ENCODE measurements at places on chromosomes 12 and 14.
A peak's percentile ranks its signal among the peaks of the same experiment; 100 is the strongest.

DNA sequence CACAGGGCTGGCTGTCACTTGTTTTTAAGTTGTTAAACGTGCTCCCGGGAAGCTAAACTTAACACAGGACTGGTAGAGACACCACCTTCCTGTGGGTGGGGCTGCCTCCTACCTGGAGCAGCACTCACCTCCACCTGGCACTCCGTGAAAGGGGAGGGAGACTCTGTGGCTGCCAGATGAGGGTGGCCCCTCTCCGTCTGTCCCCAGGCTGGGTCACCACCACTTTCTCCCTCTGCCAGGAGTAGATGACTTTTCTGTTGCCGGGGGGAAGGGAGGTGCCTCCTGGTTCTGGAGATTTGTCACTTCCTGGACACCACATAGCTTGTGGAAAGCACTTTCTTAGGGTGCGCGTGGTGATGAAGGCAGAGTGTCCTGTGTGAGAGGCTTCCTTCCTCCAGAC is 81.3 kb downstream of the WDR20 start:
- no peak for DNase-seq

DNA sequence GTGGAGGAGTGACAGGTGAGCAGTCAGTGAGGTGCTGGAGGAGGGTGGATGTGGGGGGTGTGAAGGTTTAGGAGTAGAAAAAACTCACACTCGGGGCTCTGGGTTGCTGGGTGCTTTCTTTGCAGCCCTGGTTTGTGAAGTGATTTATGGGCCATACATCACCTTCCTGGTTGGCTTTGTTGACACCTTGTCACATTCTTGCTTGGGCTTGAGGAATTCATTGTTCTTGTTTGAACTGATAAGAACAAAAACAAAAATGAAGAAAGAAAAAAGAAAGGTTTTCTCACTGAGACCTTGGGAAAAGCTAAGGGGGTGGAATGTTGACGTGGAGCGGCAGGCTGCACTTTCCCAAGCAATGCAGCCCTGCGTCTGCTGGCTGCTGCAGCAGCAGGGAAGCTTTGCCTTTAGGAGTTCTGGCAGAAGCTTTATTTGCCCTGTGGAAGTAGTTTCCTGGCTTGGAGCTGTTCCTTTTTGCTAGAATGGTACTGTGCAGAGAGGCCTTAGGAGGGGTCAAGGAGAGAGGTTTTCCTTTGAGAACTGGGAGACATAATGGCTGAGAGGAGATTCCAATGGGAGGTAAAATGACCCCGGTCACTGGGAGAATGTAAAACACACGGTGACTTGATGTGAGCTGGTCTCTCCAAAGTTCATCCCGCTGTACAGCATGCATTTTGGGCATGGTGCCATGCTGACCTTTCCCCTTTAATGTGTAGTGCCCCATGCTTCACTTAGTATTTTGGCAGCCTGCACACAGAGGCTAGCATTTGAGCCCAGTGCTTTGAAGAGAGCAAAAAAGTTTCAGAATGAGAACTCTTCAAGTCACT is 52.8 kb downstream of the HMGA2 start:
- no peak for DNase-seq

GRCh38 chr14:34498684-34499412 is 36.8 kb upstream of the SPTSSA start:
- DNase-seq: no peak

GRCh38 chr14:105220699-105221597 is 27.4 kb upstream of the BTBD6 start:
- peak; percentile 13 for DNase-seq

DNA sequence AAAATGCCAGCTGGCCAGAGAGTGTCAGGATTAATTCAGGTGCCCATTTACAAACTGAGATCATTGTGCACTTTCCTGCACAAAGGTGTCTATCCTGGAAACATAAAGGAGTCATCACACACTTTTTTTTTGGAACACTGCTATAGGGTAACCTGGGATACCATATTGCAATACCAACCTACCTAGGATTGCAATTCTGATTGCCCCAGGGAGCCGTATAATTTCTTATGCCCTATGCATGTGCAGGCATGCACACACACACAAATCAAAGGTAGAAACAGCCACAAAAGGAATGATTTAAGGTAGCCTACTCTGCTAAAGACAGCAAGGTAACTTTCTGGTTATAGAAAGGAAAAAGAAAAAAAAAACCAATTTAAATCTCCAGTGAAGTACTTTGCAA is 285.3 kb upstream of the KITLG start:
- no peak for DNase-seq

DNA sequence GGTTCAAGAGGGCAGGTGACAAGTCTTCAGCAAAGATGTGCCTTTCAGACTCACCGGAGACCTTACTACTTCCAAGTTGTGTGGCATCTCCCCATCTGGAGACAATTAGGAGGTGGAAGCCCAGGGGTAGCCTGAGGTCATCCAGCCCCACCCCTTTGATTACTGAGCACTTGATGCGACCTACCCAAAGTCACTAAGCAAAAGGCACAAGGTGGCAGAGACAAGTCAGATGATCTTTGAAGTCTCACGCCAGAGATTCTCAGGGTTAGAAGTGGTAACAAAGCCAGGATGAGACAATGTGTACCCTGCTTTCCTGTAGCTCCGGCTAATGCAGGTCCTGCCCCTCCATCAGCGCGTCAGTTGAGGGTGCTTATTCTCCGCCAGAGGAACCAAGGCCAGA is 1.4 kb upstream of the FOXN3 start:
- peak; percentile 32 for DNase-seq

DNA sequence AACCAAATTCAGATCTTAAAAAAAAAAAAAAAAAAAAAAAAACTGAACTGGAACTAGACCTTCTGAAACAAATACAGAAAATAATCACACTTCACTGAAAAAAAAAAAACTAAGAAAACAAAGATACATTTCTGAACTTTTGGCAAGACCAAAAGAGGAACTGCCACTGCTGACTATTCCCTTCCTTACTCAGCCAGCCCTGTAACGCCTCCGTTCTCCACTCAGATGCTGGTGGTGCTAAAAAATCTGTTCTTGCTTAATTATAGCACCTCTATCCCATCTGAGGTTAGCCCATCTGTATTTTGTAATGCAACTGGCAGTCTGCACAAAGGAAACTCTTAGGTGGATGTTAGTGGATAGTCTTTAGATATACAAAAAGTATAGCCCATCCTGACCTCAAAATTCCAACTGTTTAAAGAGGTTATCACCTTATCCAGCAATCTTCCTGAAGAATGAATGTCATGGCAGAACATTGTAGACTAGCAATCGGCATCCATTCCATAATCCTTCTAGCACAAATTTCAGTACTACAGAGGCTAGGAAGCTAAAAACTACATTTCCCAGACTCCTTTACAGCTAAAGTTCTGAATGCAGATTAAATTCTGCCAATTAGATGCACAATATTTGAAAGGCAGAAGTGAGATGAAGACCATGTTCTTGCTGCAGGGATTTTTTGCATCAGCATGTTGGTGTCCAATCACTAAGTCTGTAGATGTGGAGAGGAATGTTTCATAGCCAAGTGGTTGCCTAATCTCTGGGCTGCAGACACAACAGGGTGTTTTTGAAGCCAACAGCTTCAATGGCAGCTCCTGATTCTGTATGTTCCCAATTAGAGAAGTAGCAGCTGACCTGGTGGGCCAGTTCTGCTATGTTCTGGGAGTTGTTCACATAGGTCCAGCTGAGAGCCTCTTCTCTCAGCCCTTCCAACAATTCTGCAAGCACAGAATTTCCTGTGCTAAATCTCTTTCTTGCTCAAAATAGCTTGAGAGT is 5.7 kb downstream of the MAP3K9 start:
- DNase-seq: no peak

- no peak for DNase-seq
Measured at GRCh38 chr12:25089738-25090137, 105.2 kb downstream of the DNAI7 start.

DNA sequence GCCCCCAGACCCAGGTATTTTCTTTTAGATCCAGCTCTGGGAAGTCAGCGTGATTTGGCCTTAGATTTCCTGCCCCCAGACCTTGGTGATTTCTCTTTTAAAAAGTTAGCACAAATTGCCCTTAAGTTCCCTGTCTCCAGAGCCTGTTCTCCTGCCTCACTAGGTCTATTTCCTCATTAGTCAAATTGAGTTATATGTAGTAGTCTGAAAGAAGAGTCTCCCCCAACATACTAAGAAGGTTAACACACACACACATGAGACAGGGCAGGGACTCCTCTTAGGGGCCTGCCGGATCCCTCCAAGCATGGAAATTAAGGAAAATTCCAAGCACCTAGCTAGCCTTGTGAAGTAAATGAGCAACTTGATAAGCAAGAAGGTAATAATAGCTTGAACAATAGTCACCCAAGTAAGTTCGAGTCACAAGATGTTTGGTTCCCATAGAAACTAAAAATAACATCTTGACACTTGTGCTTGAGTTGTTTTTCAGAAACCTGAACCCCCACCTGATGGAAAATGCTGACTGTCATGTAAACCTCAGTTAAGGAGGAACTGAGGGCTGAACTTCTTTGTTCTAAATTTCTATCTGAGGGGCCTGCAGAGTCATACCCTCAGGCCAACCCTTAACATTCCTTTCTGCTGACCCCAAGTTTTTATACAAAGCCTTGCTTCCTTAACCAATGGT is 51.6 kb downstream of the CAND1 start:
- no peak for DNase-seq

DNA sequence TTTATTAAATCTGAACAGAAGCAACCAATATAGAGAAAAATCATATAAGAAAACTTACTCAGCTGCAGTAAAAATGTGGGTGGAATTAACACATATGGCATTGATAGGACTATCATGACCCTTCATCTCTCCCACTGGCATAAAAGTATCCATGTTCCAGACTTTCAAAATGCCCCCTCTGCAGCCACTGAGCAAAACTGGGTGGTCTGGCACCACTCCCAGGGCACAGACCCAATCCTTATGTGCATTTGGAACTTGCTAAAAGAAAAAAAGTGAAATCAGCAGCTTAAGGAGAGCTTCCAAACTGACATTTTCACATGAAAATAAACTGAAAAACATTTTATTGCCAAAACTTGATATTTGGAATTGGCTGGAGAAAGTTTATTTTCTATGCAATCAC is 141.5 kb downstream of the KIF21A start:
- DNase-seq: no peak

- DNase-seq: no peak
Measured at GRCh38 chr12:118763234-118763633, 218.1 kb upstream of the SRRM4 start.

GRCh38 chr12:58395470-58395869 is 454.1 kb downstream of the ATP23 start:
- DNase-seq: no peak

- DNase-seq: no peak
Measured at GRCh38 chr12:70698345-70698744, 61.1 kb upstream of the PTPRB start.

DNA sequence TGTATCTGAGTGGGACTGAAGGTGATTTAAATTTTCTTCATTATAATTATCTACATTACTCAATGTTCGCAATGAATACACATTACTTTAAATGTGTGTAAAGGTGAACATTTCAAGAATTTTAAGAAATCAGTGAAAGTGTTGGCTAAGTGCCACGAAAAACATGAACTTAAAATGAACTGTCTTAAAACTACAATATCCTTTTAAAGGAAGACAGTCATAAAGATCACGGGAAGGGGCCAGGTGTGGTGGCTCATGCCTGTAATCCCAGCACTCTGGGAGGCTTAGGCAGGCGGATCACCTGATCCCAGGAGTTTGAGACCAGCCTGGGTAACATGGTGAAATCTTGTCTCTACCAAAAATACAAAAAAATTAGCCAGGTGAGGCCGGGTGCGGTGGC is 11.2 kb downstream of the MOK start:
- no peak for DNase-seq

DNA sequence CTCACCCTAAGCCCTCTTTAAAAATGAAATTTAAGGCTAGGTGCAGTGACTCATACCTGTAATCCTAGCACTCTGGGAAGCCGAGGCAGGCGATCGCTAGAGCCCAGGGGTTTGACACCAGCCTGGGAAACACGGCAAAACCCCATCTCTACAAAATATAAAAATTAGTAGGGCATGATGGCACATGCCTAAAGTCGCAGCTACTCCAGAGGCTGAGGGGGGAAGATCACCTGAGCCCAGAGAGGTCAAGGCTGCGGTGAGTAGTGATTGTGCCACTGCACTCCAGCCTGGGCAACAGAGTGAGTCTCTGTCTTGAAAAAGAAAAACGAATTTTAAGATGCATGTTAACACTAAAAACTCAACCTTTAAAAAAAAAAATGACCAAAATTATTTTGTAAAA is 12.7 kb downstream of the GNPNAT1 start:
- no peak for DNase-seq

GRCh38 chr14:104741803-104742251 is 11.1 kb upstream of the SIVA1 start:
- DNase-seq: no peak

GRCh38 chr12:106386813-106387535 is 29.4 kb downstream of the POLR3B start:
- no peak for DNase-seq

GRCh38 chr12:74319886-74320285 is 217.7 kb upstream of the ATXN7L3B start:
- no peak for DNase-seq

DNA sequence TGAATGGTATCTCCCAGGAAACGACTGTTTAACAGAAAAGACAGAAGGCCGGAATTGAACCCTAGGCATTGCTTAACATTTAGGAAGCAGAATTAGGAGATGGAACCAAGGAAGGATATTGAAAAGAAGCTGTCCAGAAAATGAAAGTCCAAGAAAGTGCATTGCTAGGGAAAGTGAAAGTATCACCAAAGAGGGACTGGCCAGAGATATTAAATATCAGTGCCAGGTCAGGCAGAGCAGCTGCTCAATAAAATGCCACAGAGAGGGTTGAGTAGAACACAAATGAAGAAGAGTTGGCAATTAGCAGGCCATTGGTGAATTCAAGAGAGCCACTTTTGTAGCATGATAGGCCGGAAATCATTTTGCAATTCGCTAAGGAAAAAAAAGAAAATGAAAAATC is 101.6 kb downstream of the CFAP54 start:
- no peak for DNase-seq

DNA sequence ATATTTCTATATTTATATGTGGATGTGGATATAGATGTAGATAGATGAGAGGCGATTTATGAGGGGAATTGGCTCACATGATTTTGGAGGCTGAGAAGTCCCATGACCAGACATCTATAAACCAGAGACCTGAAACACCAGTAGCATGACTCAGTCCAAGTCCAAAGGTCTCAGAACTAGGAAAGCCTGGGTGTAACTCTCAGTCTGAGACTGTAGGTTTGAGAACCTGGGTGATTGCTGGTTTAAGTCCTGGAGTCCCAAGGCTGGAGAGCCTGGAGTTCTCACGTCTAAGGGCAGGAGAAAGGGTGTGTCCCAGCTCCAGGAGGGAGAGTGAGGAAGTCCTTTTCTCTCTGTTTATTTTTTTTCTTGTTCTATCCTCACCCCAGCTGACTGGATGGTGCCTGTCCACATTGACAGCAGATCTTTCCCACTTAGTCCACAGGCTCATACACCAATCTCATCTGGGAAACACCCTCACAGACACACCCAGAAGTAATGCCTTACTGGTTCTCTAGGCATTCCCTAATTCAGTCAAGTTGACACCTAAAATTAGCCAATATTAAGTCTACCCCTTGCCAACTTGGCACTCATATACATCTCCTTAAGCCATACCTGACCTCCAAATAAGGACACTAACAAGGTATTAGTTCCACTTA is 45.4 kb downstream of the EMP1 start:
- no peak for DNase-seq

Data from uterus (tissue), 4 donors.